Kidney (tissue), 22 donors: ENCODE measurements at places on chromosomes 7 and 10. TPM values are rescaled to one million over a fixed set of nuclear protein-coding genes. Genes with fewer than 3 reads are reported as not detected.

- DNase-seq = no peak
- no peak overlapping the region for H3K4me3 ChIP-seq
- no peaks in the 10 kb centered on the region for H3K27me3 ChIP-seq
- H3K36me3 ChIP-seq = no peaks in the 10 kb centered on the region
- no peaks in the 10 kb centered on the region for H3K4me1 ChIP-seq
Measured at GRCh38 chr7:87003872-87004798, 55.3 kb downstream of the ELAPOR2 start.

GRCh38 chr10:21749788-21750187, 215.8 kb downstream of the MLLT10 start:
- H3K4me1 ChIP-seq = no peaks in the 10 kb centered on the region
- no peak for DNase-seq
- no peak overlapping the region for H3K27ac ChIP-seq

- H3K36me3 ChIP-seq = no peaks in the 10 kb centered on the region
- DNase-seq = no peak
- H3K27me3 ChIP-seq = no peaks in the 10 kb centered on the region
- H3K4me1 ChIP-seq = no peaks in the 10 kb centered on the region
Measured at GRCh38 chr7:98267303-98267702, 14.2 kb upstream of the BRI3 start.

Gene FGFBP3
- total RNA-seq = 2.7 TPM

- no peaks in the 10 kb centered on the region for H3K36me3 ChIP-seq
- H3K27me3 ChIP-seq = no peaks in the 10 kb centered on the region
- H3K4me1 ChIP-seq = no peaks in the 10 kb centered on the region
- H3K4me3 ChIP-seq = peak overlapping the region; percentile 95
- H3K27ac ChIP-seq = peak overlapping the region; percentile 87
Measured at GRCh38 chr7:92832534-92833023, 3.8 kb downstream of the CDK6 start.

Gene NYAP1
- total RNA-seq = 0.41 TPM

GRCh38 chr7:114358911-114359310, 55.7 kb upstream of the FOXP2 start:
- H3K27ac ChIP-seq = no peak overlapping the region
- H3K4me3 ChIP-seq = no peak overlapping the region
- no peaks in the 10 kb centered on the region for H3K4me1 ChIP-seq
- no peaks in the 10 kb centered on the region for H3K36me3 ChIP-seq

DNA sequence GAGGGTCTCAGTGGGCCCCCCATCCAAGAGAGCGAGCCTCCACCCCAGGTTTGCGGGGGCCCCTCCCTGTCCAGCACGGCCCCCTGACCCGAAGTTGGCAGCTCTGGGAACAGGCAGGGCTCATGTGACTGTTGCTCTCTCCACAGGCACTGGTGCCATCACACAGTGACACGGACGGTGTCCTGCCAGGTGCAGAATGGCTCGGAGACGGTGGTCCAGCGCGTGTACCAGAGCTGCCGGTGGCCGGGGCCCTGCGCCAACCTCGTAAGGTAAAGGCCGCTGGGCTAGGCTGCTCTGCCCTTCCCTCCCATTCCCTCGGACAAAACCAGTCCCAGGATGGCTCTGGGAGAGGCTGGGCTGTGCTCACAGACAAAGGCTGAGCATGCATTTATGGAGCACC, 57.2 kb downstream of the COL26A1 start:
- H3K27me3 ChIP-seq = no peaks in the 10 kb centered on the region
- DNase-seq = no peak
- no peaks in the 10 kb centered on the region for H3K4me1 ChIP-seq
- H3K4me3 ChIP-seq = no peak overlapping the region

Gene SFRP4
- 6.8 TPM for total RNA-seq
